ENCODE measurements at places on chromosomes 7 and 10.

DNA sequence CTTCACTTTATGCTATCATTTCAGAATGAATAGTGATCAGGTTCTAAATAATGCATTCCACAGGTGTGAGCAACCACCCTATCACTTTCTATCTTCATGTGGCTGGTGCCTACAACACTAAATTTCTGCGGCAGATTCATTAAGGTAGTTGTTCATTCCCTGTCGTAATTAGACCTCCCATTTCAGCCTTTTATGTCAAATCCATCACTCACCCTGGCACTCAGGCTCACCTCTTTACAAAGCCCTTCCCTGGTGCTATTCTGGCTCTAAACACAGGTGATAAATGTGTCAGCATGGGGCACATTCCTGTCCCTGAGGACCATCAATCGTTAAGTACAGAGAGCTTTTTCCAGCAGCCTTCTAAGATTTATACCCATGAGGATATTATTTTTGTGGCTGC lies 300.0 kb upstream of the C7orf33 start:
- DNase-seq = no peak

DNA sequence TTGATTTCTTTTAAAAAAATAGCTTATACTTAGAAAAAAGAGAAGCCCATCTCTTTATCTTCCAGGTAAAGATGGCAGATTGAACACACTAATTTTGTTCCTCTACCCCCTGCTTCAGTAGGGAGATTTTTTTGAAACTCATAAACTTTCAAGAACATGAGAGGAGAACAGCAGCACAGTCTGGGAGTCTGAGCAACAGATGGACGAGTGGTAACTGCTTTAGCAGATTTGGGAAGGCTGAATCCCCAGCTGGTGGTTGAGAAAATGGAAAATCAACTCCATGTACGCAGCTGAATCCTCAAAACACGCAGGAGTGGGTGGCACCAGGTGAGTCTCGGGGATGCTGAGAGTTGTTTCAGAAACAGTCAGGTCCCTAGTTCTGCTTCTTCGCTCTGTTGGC lies 114.6 kb upstream of the CTBP2 start:
- no peak for DNase-seq

- DNase-seq = no peak
These were observed 755.2 kb upstream of the SORCS1 start for GRCh38 chr10:107919626-107920235.

GRCh38 chr10:13637303-13637856 lies 50.6 kb downstream of the PRPF18 start:
- no peak for DNase-seq

GRCh38 chr7:128351296-128352152 lies 7.8 kb upstream of the RBM28 start:
- no peak for DNase-seq

Data from central memory CD8-positive, alpha-beta T cell (primary cell).